NCI-H2081 (cell line): ENCODE measurements at places on chromosomes 12 and 14.
A peak's percentile ranks its signal among the peaks of the same experiment; 100 is the strongest.

DNA sequence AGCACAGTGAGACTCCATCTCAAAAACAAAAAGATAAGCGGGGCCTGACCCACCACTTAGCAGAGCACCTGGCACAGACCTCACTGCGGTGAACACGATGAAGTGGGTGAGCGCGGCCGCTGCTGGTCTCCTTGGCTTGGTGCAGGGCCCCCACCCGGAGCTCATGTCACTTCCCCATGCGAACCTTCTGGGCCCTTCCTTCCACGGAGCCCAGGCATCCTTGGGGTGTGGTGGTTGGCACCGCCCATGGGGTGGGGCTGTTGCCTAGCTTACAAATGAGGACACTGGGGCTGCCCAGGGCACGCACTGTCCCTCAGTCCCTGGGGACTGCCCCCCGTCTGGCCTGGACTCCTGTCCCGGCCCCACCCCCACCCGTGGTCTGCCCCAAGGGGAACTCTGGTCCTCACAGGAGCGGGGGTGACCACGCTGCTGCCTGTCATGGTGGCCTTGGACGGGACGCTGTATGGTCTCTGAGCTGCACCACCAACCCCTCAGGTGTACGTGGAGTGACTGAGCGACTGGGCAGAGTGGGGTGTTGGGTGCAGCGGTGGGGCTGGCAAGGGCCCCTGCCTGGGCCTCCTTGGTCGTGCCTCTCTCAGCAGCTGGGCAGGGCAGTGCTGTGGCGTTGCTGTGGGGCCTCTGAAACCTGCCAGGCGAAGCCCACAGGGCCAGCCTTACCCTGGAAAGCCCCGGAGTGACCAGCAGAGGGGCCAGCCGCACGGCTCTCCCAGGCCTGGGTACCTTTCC, 15.3 kb downstream of the FBRSL1 start:
- no peak for DNase-seq

- no peak for DNase-seq
Observed at GRCh38 chr12:17949558-17950141, 140.3 kb downstream of the RERGL start.

- DNase-seq, result no peak
Observed at GRCh38 chr14:53236708-53237107, 83.6 kb upstream of the DDHD1 start.

DNA sequence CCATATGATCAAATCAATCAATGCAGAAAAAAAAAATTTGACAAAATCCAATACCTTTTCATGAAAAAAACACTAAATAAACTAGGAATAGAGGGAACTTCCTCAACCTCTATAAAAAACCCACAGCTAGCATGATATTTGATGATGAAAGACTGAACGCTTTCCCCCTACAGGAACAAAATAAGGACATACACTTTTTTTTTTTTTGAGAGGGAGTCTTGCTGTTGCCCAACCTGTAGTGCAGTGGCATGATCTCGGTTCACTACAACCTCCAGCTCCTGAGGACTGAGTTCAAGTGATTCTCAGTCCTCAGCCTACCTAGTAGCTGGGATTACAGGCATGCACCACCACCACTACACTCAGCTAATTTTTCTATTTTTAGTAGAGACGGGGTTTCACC, 17.9 kb upstream of the CAMKK2 start:
- no peak for DNase-seq

- no peak for DNase-seq
Observed at GRCh38 chr12:132066345-132066685, 77.8 kb downstream of the DDX51 start.

DNA sequence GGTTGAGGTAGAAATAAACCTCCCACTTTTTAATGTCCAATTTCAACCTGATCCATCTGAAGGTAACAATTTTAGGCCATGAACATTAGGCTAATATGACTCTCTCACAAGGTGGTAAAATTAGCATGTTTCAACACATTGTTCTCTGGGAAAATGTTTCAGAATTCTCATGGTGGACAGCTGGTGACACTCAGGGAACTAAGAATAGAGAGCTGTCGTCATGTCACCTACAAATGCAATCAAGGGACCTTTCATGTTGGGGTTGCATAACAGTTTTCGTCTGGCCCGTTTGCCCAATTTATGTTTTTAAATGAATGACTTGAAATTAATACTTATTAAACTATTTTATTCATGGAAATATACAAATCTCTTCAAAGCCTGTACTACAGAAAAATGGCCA, 180.7 kb upstream of the PRICKLE1 start:
- no peak for DNase-seq

DNA sequence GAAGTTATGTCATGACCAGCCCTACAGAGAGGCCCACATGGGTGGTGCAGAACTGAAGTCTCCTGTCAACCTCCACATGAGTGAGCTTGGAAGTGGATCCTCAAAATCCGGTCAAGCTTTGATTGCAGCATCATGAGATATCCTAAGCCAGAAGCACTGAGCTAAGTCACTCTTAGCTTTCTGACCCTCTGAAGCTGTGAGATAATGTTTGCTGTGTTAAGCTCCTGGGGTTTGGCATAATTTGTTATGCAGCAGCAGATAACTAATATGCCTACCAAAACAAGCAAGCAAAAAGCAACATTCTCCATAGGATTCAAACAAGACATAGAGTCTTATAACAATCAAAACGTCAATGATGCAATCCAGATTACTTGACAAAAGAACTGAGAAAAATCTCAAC, 87.6 kb upstream of the GRIN2B start:
- DNase-seq, result no peak

GRCh38 chr14:53620317-53620716, 336.3 kb downstream of the BMP4 start:
- no peak for DNase-seq

DNA sequence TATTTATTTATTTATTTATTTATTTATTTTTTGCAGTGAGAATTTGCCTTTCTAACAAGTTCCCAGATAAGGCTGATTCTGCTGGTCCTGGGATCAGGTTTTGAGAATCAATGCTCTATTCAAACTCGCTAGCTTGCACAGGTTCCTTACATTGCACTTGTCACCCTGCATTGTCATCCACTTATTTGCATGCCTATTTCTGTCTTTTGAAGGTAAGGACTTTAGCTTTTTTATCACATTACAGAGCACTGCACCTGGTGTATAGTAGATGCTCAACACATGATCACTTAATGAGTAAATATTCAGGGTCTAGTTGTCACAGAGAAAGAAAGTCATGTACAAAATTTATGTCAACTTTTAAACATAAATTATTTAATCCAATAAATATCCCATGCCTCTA, 219.7 kb upstream of the BTG1 start:
- DNase-seq, result no peak

DNA sequence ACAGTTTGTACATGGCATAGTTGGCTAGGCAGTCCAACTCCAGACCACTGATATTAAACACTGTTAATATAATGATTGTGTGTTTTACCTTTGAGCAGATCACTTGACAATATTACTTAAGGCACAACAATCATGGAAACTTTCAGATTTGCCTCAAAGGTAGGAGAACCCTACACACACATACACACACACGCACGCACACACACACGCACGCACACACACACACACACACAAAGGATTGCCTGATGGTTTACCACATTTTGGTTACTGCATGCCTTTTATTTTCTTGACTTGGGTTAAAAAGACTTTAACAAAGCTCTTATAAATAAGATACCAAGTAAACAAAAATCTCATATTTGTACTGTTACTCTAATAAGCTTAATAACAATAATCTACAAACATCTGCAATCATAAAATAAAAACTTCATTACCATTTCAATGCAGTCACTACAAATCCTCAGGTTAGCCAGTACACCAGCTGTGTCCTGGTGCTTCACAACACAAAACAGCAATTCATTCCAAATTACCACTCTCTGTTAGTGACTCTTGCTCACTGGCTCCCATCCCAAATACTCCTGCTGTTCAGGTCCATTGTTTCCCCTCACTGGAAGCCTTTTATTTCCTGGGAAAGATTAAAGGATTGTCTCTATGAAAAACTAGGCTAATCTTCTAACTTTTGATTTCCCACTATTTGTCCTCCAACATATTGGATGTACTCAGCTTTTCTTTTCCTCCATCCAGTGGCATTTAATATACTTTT, 175.2 kb upstream of the ATP2B1 start:
- peak; percentile 95 for DNase-seq

DNA sequence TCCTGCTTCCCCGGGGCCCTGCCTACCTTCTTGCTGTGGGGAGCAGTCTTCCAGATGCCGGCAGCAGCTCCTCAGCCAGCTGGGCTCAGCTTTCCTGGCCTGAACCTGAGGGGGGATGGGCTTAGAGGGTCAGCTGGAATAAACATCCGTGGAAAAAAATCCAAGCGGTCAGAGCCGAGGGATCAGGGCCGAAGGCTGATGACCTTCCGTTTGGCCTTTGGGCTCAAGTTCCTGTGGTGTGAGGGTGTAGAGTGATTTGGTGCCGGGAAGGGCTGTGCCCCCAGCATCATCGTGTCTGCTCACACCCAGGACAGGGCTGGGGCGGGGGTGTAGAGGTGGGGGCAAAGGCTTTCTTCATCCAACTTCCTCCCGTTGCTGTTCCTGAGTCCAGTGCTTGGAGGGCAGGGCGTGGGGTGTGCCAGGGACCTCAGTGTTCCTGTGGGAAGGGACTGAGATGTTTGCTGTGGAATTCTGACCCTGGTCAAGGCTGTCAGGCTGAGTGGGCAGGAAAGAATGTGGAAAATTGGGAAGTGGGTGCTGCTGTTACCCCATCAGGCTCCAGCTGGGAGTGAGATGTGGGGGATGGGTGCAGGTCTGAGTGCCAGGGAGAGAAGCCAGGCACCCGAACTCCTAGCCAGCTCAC, 2.6 kb downstream of the SMIM41 start:
- no peak for DNase-seq

- DNase-seq, result no peak
Observed at GRCh38 chr12:27336282-27336653, 3.6 kb downstream of the BMAL2 start.

- DNase-seq, result no peak
Observed at GRCh38 chr14:75984674-75985073, 889 bp upstream of the IFT43 start.

DNA sequence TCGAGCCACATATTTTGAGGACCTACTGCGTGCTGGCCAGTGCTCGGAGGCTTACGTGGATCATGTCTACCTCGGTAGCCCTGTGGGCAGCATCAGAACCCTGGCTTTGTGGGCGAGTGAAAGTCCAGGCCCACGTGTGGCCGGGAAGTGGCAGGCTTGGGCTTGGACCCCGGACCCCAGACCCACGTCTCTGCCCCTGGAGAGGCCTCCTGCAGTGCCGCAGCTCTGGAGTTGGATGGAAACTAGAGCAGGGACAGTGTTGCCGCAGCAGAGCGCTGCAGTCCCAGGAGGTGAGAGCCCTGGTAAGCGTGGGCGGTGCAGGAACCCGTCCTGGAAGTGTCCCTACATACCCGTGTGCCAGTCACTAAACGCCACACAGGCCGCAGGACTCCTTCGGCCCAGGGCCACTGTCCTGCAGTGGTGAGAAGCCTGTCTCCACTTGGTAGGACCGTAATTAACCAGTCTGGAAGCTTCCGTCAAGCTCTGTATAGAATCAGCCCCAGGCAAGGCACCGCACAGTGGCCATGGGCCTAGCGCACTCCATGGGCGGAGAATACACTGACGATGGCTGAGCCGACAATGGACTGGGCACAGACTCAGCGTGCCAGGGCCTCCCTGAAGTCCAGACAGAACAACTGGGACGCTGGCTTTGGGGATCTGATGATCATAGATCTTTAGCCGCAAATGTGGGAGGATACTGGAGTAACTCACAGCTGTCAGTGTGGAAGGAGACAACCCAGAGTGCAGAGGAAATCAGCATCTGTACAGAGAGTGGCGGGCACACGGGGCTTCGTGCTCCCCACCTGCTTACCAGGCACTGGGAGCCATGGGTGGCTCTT, 219.5 kb downstream of the KIF26A start:
- DNase-seq, result no peak

DNA sequence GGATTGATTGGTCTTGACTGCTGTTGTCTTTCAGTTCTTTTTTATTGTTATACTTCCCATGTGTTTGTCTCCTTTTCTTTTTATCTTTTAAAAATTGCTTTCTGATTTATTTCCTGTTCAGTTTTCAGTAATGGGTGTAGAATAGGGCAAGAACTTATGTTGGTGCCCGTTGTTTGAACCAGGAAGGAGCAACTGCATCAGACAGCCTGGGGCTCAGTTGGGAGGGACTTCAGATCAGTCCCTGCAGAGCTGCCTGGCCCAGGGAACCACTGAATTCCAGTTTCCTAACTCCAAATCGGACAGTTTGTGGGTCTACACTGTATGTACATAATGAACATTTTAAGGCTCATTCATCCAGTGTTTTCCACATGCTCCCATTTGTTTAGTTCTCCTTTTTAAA, 64.9 kb downstream of the FBXO34 start:
- DNase-seq, result peak; percentile 13

GRCh38 chr12:53737093-53737808, 10.0 kb upstream of the CALCOCO1 start:
- no peak for DNase-seq

- DNase-seq, result no peak
Observed at GRCh38 chr12:109053382-109054123, 1.2 kb downstream of the USP30 start.

DNA sequence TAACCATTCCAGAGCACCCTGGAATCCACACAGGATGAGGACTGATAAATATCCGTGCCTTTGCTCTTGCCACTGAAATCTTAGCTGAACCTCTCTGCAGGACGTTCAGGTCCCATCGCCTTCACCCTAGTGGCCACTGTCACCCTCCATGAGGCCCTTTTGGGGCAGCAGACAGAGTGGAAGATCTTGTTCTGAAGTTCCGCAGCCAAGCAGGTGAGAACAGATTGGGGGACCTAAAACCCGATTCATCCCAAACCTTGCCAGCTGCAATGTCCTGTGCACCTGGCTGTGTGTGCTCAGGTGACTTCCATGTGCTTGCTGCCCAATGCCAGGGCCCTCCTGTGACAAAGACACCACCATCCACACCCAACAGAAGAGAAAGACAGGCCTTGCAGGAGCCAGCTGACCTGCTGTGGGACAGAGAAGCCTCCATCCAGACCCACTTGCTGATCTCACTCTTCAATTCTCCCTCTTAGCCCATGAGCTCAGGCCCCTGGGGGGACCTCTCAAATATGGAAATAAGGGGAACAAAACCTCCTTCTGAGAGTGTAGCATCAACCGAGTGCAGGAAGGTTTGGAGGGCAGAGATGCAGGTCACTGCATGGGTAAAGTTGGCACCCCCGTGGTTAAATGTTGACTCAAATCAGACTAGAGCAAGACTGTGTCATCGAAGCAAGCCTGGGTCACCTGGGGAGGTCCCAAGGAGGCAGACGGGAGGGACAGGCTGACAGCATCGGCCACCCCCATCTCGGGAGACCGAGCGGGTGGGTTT, 308.7 kb upstream of the DIO3 start:
- no peak for DNase-seq

- DNase-seq, result no peak
Observed at GRCh38 chr14:73773441-73774240, 59.5 kb upstream of the PNMA1 start.
